Fibroblast of skin of scalp (primary cell): ENCODE measurements at places on chromosomes 2 and 18.

DNA sequence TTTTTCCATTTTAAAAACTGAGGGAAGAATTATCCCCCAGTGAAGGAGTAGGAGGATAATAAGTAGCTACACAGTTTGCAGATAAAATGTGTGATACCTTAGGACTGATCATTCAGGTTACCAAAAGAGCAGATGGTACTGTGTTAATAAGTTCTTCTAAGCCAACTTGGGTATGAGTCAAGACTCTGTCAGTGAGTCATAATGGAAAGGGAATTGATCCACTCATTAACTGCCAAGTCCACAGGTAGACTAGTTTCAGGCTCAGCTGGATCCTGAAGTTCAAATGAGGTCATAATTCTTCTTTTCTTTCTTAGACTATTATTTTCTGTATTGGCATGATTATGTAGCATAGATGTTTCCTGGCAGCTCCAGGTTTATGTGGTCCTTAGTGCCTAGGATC, 142.4 kb upstream of the ALPP start:
- DNase-seq: no peak

DNA sequence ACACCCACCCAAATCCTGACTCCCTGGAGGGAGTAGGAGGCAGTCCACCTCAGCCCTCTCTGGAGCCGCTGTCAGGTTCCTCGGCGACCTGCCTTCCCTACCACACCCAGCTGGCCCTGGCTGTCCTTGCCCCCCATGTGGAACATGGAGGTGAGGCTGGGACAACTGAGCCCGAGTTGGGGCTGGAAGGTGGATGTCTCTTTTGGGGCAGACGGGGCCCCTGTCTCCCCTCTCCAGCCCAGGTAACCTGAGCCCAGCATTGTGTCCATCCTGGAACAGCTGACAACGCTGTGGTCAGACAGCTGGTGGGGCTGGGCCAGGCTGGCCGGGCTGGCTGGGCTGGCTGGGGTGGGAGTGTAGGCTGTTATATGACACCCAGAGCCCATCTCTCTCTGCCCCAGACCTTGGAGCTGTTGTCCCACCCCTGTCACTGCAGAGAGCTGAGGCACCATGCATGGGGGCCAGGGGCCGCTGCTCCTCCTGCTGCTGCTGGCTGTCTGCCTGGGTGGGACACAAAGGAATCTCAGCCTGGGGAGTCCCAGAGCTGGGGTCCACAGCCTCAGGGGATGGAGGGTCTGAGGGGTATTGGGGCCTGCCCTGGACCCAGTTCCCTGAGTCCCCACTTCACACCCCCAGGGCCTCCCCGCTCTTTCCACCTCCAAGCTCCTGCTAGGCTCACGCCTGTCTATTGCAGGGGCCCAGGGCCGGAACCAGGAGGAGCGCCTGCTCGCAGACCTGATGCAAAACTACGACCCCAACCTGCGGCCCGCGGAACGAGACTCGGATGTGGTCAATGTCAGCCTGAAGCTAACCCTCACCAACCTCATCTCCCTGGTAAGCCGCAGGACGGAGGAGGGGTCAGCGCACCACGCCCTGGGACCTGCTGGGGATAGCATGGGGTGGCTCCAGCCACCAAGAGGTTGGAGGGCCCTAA, at the start of gene CHRNG:
TSS of gene CHRNG (plus strand) at position 395 of the 934 bp plus-strand sequence. CDS start at position 451, 56 bp downstream.
- DNase-seq: no peak

DNA sequence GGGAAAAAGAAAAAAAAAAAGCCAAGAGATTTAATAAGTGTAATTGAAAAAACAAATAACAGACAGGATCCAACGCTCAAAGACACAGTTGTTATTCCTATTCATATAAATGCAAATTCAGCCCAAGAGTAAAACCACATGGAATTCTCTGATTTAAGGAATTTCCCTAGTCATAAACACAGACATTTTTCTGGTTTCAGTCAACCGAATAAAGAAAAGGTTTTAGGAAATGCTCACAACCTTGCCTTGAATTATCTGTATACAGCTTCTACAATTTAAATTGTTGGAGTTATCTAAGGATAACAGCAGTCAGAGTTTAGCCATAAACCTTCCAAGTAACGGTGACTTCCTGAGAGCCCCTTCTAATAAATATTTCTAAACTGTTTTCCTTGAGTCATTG, 122.7 kb downstream of the VWC2L start:
- peak; percentile 7 for DNase-seq

- DNase-seq: no peak
These were observed 3.1 kb downstream of the NFE2L2 start for GRCh38 chr2:177261116-177262060.

GRCh38 chr18:55139307-55139706, 180.0 kb upstream of the CCDC68 start:
- DNase-seq: no peak

DNA sequence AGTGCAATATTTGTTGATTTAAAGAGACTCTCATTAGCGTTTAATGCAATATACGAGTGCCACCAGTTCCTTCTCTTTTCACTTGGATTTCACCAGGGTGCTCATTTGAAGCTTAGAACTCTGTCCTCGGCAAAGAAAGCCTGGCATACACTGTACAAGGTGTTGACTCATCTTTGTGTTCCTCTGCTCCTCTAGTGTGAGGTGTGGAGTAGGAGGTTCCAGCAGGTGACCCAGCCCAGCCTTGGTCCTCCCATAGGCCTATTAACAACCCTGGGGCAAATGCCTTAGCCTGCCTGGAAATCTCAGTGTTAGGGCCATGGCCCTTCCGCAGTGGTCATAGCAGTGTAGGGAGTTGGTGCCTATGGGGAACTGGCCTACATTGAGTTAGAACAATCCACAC, 20.1 kb downstream of the BCL2L11 start:
- no peak for DNase-seq

- peak; percentile 56 for DNase-seq
These were observed 3.3 kb downstream of the SLC8A1 start for GRCh38 chr2:40448476-40449079.

- no peak for DNase-seq
These were observed 39.7 kb upstream of the MMADHC start for GRCh38 chr2:149627111-149627801.

- DNase-seq: no peak
These were observed 48.1 kb downstream of the SLC4A1AP start for GRCh38 chr2:27711804-27712203.
